NCI-H345 (cell line): ENCODE measurements at places on chromosomes 5 and 9.

DNA sequence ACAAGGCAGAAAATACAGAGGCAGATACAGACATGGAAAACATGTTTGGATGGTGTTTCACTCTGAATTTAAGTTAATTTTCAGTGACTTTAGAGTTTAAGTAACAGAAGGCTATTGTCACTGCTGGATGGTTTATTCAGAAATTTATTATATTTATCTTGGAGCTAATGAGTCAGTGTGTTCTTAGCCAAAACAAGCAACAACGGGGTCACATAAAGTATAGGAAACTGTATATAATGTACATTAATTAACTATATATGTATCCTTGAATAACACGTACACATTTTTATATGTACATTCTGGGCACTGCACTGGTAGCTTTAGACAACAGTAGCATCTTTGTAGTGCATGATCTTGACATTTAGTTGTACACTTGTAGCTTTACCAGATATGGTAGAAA is 30.7 kb downstream of the CYLC2 start:
- DNase-seq, result no peak

DNA sequence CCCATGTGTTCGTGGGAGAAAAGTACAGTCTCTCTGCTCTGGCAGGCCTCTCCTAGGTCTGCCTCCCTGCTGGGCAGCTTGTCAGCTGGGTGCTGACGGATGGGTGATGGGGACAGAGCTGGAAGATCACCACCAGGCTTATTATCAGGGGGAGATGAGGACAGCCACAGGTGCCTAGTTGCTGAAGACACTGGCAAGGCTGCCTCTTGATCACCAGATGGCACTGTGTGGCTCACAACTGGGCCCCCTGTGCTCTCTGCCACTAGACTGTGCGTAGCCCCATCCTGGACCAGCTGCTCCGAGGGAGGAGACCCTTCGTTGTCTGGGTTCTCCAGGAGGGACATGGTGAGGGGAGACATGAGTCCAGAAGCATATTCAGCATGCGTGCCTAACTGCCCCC is 73.0 kb downstream of the KIF24 start:
- DNase-seq, result no peak

DNA sequence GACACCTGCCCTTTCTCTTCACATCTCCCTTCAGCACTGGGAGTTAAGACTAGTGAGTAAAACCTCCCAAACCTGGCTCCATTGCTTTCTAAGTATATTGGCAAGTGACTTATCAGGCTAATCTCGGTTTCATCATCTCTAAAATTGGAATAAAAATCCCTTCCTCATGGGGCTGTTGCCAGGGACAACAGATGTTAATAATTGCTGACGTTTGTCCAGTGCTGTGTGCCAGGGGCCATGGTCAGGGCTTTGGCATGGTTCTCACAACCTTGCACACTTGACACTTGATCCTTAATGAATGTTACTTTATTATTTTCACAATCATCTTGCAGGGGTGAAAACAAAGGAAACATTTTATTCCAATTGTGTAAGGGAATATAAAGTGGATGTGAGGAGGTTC is 1262.0 kb upstream of the WWC1 start:
- no peak for DNase-seq

DNA sequence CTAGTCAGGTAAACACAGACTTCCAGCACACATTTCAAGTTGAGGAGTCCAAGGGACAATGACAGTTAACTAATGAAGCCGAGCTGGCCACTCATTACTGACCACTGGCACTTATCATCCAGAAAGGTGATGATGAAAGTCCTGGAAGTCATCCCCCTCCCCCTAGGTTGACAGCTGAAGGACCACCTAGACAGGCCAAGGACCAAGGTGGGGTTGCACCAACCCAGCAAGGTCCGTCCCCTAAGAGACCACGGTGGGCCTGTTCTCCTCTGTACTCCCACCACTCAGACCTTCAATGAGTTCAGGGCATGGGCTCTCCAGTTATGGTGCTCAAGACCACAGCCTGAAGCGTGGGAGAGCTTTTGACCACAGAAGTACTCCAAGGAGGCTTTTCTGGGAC is 13.2 kb downstream of the P4HA2 start:
- DNase-seq, result no peak

GRCh38 chr9:91029650-91030361 is 228.2 kb downstream of the SYK start:
- no peak for DNase-seq

DNA sequence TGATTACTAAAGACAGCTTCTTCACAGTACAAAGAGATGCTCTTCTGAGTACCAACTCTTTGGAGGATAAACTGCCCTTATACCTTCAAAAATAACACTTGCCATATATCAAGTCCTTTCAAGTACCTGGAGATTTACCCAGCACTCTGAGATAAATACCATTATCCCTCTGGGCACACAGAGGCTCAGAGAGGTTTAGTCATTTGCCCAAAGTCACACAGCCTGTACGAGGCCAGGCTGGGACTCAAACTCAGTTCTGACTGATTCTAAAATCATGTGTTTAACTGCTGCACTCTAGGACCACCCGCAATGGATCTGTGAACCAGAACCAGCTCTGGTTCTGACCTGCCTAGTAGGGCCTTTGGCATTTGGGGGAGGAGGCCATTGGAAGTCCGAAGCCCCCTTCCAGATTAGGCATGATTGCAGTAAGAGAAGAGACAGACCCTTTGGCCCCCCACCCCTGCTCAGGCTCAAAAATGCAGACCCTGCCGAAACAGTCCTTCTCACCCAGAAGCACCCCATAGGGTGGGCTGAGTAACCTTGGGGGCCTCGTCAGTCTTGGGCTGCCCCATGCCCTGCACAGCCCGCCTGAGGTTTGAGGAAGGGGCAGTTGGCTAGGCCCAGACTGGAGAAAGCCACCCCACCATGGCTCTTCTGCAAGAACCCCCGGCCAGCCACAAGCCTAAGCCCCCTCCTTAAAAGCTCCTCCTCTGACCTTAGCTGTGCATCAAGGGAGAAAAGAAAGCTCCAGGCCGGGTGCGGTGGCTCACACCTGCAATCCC is 32.8 kb upstream of the IL17B start:
- DNase-seq, result no peak

DNA sequence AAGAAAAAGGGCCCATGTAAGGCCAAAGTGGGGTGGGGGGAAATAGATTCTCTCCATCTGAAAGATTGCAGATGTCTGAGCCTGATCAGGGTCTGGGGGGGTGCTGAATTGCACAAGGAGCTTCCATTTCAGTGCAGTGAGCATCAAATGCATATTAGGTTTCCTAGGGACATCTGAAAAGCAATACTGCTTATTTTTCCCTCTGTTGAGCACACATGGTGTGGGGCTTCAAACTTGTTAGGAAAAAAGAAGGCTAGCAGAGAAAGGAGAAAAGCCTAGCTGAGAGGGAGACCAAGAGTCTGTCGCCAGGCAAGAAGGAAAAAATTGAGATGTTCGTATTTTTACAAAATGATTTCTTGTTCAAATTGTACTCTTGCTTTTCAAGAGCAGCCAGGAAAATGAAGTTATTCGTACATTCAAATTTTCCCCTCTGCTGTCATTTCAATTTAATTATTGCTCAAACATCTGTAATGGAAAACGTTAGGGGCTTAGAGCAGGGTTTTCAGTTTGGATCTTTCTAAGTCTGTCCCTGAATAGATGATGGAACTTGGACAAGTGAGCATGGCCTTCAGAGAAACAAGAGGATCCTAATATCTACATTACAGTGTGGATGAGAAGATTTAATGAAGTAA is 191.9 kb upstream of the GAS1 start:
- DNase-seq, result no peak

- DNase-seq, result no peak
Observed at GRCh38 chr9:16031486-16031885, 478.6 kb downstream of the CCDC171 start.

DNA sequence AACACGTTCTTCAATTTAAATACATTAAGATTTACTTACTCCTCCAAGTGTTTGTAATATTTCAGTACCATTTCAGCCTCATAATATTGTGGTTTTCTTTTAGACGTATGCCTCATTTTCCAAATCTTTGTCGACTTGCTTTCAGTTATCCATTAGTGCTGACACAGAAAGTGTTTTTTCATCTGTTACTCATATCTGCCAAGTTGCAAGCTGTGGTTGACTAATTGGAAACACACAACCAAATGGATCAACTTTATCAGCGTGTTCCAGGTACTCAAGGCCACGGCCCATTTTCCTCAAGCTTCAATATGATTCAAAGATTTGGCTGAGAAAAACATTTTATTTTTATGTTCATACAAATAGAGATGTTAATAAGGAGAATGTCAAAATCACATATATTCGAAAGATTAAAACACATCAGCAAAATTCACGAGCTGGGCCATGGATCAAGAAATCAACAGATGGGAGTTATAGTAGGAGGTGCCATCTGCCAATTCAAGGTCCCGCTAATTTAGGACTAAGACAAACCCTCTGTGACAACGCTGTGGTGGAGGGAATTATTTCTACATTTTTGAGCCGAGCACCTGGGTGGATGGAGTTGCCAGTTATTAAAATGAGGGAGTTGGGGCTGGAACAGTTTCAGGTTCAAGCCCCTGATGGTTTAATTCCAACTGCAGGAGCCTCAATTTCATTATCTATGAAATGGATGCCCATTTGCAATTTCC is 27.2 kb upstream of the CCNJL start:
- no peak for DNase-seq
